ENCODE measurements at places on chromosomes 3 and 15. TPM values are rescaled to one million over a fixed set of nuclear protein-coding genes. Genes with fewer than 3 reads are reported as not detected.

DNA sequence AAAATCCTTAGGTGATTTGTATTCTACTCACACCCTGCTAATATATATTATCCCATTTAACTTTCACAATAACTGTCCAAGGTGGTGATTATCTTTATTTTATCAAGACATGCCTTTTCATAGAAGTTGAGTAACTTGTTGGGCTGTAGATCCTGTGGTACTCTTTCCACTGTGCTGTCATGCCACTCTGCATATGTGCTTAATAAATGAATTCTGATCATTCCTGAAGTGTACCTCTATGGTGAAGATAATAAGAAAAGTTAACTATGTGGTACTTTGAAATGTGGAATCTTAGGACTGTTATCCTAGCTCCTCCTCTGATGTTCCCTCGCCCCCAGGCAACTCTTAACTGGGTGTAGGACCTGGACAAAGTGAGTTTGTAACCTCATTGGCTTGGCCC is 5.2 kb downstream of the SNRK start:
- H3K36me3 ChIP-seq, result no peaks in the 10 kb centered on the region
- no peaks in the 10 kb centered on the region for H3K27me3 ChIP-seq
- no peak overlapping the region for H3K4me3 ChIP-seq

DNA sequence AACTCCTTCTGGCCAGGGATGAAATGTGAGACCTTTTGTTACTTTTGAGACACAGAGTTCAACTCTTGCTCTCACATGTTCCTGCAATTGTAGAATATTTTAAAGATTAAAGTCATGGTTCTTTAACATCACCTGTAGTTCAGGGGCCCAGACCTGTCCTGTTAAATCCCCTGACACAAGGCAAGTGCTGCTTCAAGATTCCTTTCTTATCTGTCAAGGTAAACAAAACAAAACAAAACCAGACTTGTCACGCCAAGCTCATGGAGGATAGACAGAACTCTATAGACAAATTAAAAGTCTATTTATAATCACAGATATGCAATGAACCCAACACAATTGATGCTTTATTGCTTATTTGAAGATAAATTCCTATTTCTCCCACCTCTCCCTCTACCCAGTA is 48.6 kb upstream of the NEDD4 start:
- no peaks in the 10 kb centered on the region for H3K4me1 ChIP-seq
- DNase-seq, result no peak
- no peak overlapping the region for H3K27ac ChIP-seq
- H3K4me3 ChIP-seq, result no peak overlapping the region
- H3K36me3 ChIP-seq, result no peaks in the 10 kb centered on the region

GRCh38 chr3:76387000-76387399 is 601.7 kb upstream of the ZNF717 start:
- no peak for DNase-seq
- no peaks in the 10 kb centered on the region for H3K27me3 ChIP-seq
- H3K27ac ChIP-seq, result no peak overlapping the region
- H3K36me3 ChIP-seq, result no peaks in the 10 kb centered on the region

GRCh38 chr15:80173022-80173759 is 20.4 kb downstream of the FAH start:
- peak; percentile 72 for DNase-seq
- H3K4me3 ChIP-seq, result no peak overlapping the region
- H3K4me1 ChIP-seq, result no peaks in the 10 kb centered on the region
- no peaks in the 10 kb centered on the region for H3K36me3 ChIP-seq

DNA sequence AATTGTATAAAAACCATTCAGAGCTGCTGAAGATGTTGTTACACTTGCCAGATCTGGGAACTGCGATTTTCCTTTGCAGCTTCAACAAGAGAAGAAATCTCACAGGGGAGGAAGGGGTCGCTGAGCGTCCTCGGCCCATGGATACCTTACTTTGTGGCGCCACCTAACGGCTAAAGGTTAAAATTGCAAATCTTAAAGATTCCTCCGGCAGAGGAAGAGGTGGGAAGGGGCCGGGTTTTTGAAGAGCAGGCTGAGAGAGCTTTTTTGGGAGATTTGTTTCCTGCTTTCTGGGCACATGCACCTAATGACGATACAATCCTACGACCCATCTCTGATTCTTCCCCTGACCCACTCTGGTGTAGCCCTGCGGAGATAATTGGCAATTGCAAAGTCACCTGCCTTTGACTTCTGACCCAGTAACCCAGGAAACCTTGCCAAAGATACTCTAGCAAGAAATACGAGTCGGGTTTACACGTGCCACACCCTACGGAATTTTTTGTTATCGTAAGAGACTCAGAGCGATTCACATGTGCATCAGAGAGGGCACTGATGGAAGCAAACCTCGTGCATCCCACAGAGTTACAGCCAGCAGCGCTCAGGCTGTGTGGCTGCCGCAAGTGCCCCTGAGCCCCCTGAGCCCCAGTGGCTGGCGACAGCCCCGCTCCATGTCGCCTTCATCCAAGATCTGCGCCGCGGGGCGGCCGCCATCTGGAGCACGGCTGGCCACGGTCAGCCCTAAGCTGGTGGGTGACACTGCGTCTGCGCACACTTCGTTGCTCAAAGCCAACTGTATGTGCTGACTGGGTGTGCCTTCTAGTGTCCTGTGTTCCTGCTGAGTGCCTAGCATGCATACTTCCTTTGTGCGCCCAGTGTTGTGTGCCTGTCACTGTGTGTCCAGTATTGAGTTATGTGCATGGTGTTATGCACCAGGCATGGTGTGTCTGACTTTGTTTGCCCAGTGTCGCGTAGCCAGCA is 55.2 kb upstream of the CHRNA7 start:
- peak overlapping the region; percentile 35 for H3K4me3 ChIP-seq
- peaks cover 3% of the 10 kb centered on the region for H3K4me1 ChIP-seq
- H3K36me3 ChIP-seq, result no peaks in the 10 kb centered on the region
- H3K27ac ChIP-seq, result no peak overlapping the region
- H3K27me3 ChIP-seq, result no peaks in the 10 kb centered on the region

DNA sequence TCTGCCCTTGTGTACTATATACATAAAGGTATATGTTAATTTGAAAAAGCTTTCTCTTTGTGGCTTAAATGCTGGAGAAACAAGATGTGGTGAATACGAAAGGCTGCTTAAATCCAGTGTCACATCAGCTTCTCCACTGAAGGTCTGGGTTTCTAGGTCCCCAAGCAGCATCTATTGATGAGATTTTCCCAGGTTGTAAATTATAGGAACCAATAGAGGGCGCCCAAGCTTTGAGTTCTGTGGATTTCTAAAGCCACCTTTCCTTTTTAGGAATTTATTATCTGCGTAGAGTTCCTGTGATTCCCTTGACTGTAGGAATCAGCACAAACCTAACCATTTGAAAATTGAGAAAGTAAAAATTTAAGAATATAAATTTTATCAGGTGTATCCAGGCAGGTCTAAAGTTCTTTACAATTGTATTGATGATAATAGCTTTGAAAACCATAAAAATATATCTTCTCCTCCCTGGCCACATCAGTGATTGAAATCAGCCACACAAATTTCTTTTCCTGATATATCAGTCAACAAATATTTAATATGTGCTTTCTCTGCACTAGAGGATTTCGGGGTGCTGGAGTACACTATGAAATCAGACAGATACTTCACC is 88.3 kb upstream of the ADAMTSL3 start:
- no peak for DNase-seq
- no peak overlapping the region for H3K27ac ChIP-seq
- no peaks in the 10 kb centered on the region for H3K4me1 ChIP-seq
- no peaks in the 10 kb centered on the region for H3K36me3 ChIP-seq
- H3K4me3 ChIP-seq, result no peak overlapping the region

DNA sequence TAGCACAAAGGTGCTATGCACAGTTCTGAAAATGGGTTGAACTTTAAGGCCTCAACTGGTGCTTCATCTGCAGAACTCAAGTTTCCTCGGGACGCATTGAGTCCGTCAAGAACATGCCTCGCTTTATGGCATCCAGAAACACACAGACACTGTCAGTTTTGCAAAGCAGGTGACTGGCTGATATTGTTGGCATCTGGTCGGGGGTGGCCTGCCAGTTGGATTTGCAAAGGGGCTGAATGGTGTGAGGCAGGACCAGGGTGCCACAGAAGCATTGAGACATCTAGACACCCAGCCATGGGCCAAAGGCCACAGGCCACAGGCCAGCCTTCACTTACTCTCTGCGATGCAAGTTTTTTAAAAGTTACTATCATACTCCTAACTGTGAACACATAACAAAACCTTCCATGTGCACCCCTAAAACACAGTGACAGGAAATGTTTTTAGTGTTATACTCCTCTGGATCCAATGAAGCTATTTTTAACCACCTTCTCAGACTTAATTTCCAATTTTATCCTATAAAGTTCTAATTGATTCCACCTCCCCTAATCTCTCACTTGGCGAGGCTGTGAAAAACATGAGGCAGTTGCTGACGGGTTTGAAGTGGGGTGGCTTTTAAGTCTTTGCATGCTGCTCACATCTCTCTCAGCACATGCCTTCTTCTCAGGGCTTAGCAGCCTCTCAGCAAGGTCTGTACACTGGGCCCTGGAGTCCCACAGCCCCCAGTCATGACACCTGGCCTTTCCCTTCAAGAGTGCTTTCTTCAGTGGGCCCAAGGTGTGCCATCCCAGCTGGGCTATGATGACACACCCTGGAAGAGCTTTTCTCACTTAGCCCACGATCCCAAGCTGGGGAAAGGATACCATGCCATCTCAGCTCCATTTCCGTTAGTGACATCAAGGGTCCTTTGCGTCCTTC is 38.5 kb upstream of the DUSP7 start:
- H3K27me3 ChIP-seq, result no peaks in the 10 kb centered on the region
- no peak for DNase-seq
- H3K4me1 ChIP-seq, result no peaks in the 10 kb centered on the region
- no peaks in the 10 kb centered on the region for H3K36me3 ChIP-seq
- H3K4me3 ChIP-seq, result no peak overlapping the region
- no peak overlapping the region for H3K27ac ChIP-seq

DNA sequence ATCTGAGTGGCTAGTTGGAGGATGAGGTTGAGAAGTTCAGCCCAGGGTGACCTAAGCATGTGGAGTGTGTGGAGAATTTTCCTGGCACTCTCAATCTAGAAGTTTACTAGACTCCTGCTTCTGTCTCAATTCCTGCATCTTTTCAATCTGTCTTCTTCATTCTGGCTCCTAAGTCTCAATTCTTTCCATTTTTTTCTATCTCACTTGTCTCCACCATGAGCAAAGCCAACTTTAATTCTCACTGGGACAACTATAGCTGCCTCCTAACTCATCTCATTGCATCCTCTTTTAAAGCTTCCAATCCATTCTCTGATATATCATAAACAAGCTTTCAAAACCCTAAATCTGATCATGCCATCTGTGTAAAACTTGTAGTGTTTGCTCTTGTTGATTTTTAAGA is 569.3 kb downstream of the NAALADL2 start:
- H3K27me3 ChIP-seq, result no peaks in the 10 kb centered on the region
- DNase-seq, result no peak
- no peaks in the 10 kb centered on the region for H3K36me3 ChIP-seq
- H3K4me3 ChIP-seq, result no peak overlapping the region
- no peaks in the 10 kb centered on the region for H3K4me1 ChIP-seq

DNA sequence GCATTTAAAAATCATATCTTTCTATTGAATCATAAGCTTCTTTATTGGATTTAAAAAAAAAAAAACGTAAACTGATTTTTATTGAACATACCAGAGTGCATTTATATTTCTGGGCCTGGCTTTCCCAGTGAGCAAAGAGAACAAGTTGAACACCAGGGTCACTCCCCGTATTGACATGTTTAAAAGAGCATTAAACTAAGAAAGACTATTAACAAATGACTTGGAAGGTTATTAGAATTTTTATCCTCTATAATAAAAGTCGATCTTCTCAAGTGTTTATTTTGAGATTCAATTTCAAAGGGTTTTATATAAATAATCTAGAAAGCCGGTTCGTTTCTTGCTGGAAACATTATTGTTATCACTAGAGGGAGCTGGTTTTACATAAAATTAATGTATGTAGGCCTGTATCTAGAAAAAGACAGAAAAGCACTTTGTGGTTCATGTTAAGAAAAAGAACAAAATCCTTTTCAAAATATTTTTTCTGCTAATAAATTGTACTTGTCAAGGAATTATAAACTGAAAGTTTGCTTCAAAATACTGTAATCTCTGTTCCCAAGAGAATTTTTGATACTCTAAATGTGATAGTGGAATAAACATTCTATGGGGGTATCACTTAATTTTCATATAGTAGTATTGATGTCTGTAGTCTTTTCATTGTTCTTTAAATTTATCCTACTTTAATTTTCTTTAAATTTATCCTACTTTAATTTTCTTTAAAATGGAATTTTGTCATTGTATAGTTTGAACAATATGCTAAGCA is 321.8 kb upstream of the MME start:
- H3K27me3 ChIP-seq, result no peaks in the 10 kb centered on the region
- DNase-seq, result no peak
- no peaks in the 10 kb centered on the region for H3K4me1 ChIP-seq
- H3K36me3 ChIP-seq, result no peaks in the 10 kb centered on the region
- no peak overlapping the region for H3K27ac ChIP-seq

DNA sequence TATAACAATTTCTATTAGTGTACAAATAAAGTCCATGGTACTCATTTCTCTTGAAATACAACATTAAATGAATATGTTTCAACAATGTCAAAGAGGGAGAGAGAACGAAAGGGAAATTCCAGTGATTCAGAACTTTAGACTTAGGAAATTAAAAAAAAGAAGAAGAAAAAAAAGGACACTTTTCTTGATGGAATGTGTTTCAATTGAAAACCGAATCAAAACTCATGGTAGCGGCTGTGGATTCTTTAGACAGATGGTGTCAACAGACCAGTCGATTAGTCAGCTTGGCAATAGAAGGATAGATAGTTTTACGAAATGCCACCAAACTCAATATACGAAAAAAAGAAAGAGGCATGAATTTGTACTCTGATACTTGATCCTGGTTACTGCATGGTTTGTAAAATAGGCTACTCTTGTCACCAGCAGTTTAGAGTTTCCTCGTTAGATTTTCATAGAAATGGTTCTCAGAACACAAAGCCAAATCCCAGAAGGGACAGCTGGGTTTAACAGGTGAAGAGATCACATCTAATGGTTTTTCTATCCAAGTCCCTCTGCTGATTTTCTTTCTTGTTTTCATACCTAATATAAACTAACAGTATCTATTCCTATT is 793.5 kb downstream of the ROBO1 start:
- no peak overlapping the region for H3K27ac ChIP-seq
- DNase-seq, result no peak
- no peaks in the 10 kb centered on the region for H3K4me1 ChIP-seq
- no peak overlapping the region for H3K4me3 ChIP-seq
- H3K27me3 ChIP-seq, result no peaks in the 10 kb centered on the region
- no peaks in the 10 kb centered on the region for H3K36me3 ChIP-seq

DNA sequence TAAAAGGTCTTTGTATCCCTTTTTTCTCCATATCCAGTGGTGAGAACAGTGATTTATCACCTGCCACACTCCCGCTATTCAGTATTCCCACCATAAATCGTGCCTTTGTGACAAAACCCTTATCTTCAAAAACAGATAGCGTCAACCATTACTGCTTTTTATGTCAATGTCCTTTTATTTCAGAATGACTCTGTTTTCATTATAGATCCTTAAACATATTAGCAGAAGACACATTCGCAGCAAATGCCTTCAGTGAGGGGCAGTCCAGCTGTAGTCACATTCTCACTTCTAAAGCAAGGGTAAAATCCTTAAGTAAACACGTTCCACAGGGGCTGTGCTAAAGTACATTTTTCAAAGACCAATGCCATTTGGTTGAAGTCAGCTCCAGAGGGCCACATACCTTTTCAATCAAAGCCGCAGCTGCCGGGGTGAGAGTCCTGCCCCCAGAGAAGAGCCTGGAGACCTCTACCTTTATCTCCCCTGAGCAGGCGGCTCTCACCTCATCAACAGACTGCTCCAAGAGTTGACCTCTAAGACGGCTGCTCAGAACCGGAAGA is 53.4 kb downstream of the PDZRN3 start:
- DNase-seq, result no peak
- no peak overlapping the region for H3K4me3 ChIP-seq
- no peaks in the 10 kb centered on the region for H3K27me3 ChIP-seq

The PTH1R gene
- 0.69 TPM for total RNA-seq

The IL5RA gene
- total RNA-seq, result 0.15 TPM

The ZNF619 gene
- total RNA-seq, result 6.2 TPM

The RTP1 gene
- total RNA-seq, result not detected

The OXSM gene
- 23.3 TPM for total RNA-seq

The UROC1 gene
- not detected for total RNA-seq

The MYNN gene
- 12.9 TPM for total RNA-seq

The TLE3 gene
- 65.4 TPM for total RNA-seq

Measured in colonic mucosa (tissue), 4 donors.